Right atrium auricular region (tissue), 2 donors: ENCODE measurements at places on chromosomes 7 and 10.

- DNase-seq: no peak
Measured at GRCh38 chr7:88760136-88760515, 626 bp downstream of the ZNF804B start.

DNA sequence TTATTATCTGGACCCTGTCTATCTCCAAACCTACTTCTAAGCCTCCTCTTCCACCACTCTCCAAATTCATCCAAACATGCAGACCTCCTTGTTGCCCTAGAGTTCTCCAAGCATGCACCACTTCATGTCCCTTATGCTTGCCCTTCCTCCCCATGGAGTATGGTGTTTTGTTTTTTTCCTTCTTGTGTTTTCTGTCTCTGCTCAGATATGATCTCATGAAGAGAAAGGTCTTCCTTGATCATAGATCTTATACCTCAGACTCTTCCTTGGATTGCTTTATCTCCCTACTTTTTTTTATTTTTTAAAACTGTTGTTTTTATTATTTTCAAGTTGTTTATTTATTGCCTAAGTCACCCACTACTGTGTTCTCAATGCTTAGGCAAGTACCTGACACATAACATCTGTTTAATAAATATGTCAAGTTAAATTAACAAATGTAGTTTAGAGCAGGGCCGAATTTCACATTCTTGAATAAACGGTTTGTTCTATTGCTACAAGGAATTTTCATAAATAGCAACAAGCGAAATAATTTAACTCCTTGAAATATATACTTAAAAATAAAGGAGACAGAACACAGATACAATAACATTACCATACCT is 84.5 kb downstream of the HGF start:
- DNase-seq: no peak

- DNase-seq: no peak
Measured at GRCh38 chr7:116834815-116835504, 27.4 kb upstream of the CAPZA2 start.

DNA sequence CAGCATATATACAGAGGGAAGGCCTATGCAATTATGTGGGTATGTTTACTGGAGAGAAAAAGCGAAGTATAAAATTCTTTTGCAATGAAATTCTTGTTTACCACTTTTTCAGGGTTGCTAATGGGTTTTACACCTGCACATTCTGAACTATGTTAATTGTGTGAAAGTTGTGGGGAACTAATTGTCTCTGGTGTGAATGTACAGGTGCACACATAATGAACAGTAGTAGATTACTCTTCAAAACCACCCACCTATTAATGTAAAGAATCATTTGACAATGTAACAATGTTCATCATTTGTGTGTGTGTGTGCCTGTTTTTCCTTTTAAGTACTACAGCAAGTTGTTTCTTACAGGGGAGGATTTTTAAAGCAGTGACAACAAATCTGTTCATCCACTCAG is 80.0 kb upstream of the FEZF1 start:
- DNase-seq: no peak
